Kidney glomerular epithelial cell (primary cell): ENCODE measurements at places on chromosomes 6 and 20.

DNA sequence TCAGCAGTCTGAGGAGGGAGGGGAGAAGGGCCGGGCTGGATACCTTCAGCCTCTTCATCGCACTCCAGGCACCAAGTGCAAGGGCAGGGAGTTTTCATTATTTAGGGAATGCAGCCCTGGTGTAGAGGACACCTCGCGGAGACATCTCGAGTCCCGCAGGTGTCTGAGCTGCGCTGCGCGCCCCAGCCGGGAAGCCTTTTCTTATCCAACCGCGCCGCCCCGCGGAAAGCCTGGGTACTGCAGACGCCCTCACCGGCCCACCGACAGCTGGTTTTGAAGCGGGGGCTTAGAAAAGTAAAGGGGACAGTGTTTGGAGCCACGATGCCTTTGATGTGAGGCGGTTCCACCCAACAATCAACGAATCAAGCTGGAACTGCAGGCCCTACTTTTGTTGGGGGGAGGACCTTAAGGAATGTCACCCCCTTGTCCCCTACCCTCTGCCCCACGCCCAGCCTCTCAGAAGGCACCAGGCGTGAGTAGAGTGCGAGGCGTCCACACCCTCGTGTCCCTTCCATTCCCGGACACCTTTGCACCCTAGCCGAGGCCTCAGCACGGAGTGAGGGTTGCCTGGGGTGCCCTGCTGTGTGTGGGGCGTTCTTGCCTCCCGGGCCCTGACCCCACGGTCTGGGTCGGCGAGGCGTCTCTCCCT lies 8.6 kb downstream of the NKX2-2 start:
- peak; percentile 21 for DNase-seq

- no peak for DNase-seq
Measured at GRCh38 chr6:10426781-10427279, 12.0 kb upstream of the TFAP2A start.

- DNase-seq, result no peak
Measured at GRCh38 chr6:119160911-119161310, 82.4 kb upstream of the FAM184A start.

DNA sequence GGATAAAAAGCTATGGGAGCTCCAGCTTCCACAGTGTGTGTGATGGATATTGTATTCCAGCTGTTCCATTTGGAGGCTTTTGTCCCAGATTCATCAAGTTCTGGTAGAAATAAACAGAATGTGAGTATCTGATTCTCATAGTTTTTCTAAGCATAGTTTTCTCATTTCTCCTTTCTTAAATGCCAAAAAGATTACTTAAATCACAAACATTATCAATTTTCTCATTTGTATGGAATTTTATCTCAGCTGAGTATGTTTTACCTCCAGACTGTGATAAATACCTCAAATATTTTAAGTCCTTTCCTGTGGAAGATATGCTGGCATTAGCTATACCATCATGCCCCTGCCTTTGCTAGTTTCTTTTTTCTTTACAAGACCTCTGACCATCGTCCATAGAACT lies 767.3 kb downstream of the TFAP2A start:
- DNase-seq, result no peak

- peak; percentile 4 for DNase-seq
Measured at GRCh38 chr20:17281478-17281877, 54.6 kb downstream of the PCSK2 start.

DNA sequence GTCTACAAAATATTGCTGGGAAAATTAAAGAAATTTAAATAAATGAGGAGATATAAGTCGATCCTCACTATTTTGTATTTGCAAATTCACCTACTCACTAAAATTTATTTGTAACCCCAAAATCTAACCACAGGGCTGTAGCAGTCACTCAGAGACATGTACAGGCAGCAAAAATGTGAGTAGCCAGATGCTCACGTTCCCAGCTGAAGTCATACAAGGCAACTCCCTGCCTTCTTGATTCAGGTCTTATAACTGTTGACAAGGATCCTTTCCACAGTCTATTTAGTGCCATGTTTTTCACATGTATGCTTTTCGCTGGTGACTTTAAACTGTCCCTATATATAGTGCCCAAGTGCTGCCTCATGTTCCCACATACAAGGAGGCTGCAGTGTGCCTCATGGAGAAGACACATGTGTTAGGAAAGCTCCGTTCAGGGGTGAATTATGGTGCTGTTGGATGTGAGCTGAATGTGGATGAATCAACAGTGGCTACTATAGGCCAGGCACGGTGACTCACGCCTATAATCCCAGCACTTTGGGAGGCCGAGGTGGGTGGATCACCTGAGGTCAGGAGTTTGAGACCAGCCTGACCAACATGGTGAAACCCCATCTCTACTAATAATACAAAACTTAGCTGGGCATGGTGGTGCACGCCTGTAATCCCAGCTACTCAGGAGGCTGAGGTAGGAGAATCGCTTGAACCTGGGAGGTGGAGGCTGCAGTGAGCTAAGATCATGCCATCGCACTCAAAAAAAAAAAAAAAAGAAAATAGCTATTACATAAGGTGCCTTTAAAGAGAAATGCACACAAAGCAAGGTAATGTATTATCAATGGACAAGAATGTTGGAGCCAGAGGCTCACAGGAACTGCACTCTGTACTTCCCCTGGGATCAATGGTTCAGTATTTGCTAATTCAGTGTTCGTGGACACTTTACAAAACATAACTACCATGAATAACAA lies 55.3 kb downstream of the STK35 start:
- DNase-seq, result no peak

DNA sequence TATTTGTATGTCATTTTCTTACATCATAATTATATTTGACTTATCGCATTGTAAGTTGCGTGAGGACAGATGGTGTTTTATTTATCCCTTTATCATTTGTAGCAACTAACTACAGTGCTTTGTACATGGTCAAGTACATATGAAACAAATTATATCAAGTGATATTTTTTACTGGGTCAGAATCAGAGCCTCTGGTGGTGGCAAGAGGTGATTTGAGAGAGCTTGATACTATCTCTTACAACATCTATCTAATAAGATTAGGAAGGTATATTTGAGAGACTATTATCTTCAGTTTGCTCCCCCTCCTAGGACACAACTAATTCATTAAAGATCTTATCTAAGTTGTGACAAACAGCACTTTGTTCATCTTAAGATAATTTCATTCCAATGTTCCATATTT lies 47.7 kb downstream of the BCKDHB start:
- DNase-seq, result no peak
